ENCODE measurements at places on chromosomes 12 and 14.

DNA sequence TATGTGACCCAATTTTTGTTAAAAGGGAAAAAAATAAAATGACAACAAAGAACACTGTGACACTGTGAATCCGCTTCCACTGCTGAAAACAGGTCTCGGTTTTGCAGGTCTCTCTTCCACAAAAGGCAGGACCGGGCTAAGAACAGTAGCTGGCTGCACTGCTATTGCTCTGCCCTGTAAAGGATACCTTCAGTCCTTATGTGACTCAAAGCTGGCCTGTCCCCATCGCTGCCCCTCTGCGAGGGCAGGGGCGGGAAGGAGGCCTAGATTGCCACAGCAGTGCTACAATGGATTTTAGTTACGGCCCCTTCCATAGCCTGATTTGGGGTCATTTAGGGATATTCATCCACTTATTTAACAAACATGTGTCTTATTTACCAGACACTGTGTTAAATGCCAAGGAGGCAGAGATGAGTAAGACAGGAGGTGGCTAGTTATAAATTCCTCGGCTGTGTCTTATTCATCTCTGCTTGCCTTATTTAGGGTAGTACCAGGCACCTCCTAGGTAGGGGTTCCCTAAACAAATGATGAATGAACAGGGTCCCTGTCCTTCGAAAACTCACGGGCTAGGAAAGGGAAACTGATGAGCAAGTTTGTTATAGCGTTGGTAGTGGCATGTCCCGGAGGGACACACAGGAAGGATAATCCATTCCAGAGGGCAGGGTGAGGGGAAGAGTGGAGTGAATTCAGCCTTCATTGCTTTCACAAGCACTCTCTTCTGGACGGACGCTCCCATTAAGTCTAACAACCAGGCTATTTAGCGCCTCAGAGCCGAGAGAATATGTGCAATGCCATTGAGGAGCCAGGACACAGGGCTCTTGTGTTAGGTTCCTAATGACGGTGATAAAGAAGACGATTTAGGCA lies 73.3 kb downstream of the EID3 start:
- no peak for DNase-seq

DNA sequence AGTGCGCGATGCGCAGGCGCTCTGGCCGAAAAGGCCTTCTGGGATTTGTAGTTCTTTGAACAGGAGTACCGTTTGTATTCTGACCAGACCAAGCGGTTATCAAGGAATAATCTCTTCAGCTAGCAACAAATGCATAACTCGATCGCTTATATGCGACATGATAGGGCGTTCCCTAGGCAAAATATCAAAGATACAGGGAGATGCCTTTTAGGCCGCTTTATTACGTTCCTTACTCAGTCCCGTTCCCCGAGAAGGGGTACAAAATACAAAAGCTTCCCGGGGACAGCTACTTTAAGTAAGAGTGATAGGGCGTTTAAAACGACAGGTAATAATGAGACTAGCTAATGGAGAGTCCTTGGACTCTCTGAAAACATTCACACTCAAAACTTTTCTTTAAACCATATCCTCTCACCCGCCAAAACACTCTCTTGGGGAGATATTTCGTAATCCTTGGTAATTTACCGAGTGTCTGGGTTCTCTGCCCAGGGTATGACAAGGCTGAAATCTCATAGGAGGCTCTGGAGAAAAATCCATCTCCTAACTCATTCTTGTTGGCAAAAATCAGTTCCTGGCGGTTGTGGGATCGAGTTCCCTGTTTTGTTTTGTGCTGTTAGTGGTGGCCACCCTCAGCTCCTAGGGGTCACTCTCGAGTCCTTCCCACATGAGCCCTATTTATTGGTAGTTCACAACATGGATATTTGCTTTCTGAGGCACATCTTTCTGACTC lies 412 bp upstream of the SNW1 start:
- DNase-seq = peak; percentile 66

DNA sequence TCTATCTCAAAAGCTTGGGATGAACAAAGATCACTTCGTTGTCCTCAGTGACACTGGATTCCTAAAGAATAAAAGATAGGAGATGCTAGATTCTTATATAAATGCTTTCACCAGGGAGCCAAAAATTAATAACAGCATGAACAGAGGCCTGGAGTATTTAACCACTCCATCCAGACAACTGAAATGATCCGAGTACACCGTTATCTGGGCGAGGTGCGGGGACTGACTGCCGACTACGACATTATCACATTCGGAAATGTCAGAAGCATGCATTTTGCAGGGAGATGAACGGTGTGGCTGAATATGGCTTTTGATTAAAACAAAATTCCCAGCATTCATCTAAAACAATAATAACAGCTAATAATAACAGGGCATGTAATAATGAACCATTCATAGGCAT lies 56.6 kb downstream of the TRPV4 start:
- DNase-seq = no peak

- DNase-seq = no peak
These were observed 92.7 kb downstream of the TTLL5 start for GRCh38 chr14:75753696-75754095.

DNA sequence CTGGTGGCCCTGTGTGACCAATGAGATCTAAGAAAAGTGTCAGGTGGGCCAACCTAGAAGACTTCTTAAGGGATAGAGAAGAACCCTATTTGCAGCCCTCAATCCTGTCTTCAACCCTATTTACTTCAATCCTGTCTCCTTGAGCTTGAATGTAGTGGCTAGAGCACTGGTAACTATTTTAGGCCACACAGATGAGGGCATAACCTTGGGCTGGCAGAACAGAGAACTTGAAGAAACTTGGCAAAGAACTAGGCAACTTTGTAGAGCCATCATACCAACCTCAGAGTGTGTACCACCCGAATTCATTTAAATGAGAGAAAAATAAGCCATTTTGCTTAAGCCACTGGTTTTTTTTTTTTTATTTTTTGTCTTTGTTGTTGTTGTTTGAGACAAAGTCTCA lies 94.8 kb downstream of the TMTC1 start:
- DNase-seq = no peak

- DNase-seq = no peak
These were observed 65.8 kb downstream of the RIN3 start for GRCh38 chr14:92579244-92579936.

DNA sequence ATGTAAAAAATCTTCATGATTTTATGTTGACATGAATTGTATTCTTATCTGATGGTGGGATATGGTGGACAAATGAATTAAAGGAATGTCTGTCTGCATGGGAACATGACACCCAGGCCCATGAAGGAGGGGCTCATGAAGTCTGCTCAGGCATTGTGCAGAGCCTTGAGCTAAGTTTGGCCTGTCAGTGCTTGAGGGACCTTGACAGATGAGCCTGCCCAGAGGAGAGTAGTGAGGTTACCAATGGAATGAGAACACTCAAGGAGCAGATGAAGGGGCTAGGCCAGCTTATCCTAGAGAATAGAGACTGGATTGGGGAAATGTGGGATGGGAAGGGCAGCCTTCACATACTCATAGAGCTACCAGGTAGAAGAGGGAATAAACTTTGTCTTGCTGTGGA lies 68.8 kb downstream of the TMX1 start:
- DNase-seq = no peak

DNA sequence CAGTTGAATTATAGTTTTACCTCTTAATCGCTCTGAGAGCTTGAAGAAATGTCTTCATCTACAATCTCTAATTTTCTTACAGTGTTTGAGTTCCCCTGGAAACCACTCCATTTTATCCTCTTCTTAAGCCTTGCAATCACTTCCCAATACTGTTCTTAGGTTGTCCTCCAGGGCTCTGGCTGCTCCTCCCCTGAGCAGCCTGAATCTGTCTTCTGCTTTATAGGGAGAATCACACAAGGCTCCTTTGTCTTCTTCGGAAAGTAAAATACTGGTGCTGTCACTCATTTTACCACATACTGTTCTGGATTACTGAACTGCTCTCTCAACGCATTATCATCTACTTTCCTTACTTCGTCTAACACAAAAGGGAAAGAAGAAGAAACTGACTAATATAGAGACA lies 133.7 kb downstream of the MDGA2 start:
- no peak for DNase-seq

DNA sequence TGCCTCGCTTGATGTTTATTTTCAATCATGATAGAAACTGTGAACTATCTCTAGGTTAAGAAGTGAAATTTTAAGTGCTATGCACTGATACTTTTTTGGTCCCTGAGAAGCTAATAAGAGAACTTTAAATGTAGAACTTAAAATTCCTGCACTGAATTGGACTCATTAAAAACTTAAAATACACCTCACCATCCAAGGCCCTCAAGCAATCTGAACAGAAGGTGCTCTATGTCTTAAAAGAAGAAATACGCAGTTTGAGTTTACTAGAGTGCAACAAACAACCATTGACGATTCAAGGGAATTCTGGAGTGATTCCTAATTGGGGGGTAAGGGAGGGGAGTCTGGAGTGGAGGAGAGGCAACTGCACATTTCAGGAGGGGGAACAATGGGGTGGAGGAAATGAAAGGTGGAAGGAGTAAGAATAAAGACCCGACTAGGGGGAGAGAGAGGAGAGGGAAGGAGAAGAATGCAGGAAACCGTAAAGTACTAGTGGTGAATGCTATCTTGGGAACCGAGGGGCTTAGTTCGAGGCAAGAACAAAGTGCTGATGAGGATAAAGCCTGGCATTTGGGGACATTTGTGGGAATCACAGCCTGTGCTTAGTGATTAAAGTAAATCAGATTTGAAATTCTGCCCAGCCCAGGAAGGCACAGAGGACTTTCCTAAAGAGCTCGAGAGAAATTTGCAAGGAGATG lies 389.7 kb downstream of the AACS start:
- no peak for DNase-seq

- peak; percentile 23 for DNase-seq
These were observed 4.2 kb upstream of the LGALS3 start for GRCh38 chr14:55124774-55125386.

All from OCI-M1 (cell line).